ENCODE measurements at places on chromosomes 6 and 20. TPM values are rescaled to one million over a fixed set of nuclear protein-coding genes. Genes with fewer than 3 reads are reported as not detected.

DNA sequence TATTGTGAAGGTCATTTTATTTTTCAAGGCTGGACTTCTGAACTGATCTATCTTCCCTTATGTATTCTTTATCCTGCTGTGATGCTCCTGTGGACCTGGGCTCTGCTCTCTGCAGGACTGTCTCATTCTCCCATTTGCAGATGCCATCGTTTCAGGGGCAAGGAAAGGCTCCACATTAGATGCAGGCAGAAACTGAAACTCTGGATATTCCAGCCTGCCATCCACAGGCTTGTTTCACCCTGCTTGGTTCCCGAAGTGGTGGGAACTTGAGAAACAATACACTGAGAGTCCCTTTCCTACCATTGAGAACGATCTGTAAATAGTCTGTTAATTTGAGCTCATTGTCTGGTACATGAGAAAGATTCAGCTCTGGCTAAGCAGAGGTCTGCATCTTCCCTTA lies 197.5 kb upstream of the MAN1A1 start:
- DNase-seq, result no peak

Gene POLH
- total RNA-seq, result 10.8 TPM

DNA sequence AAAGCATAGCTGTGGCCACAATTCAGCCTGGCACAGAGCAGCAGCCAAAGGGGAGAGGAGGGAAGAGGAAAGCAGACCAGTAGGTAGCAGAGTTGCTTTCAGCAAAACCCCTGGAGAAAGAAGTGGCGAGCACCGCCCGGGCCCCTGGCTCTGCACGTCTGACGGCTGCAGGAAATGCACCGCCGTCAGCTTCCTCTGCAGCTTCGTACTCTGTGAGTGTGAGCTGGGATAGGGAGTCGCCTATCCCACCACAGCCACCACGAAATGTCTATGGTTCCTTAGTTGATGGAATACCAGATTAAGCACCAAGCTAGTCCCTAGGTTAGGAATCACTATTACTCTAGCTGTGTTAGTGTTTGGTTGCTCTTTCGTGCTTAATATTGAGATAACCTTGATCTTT lies 79.9 kb upstream of the NAA20 start:
- no peak for DNase-seq

GRCh38 chr20:15756754-15757115 lies 816.5 kb downstream of the KIF16B start:
- DNase-seq, result no peak

DNA sequence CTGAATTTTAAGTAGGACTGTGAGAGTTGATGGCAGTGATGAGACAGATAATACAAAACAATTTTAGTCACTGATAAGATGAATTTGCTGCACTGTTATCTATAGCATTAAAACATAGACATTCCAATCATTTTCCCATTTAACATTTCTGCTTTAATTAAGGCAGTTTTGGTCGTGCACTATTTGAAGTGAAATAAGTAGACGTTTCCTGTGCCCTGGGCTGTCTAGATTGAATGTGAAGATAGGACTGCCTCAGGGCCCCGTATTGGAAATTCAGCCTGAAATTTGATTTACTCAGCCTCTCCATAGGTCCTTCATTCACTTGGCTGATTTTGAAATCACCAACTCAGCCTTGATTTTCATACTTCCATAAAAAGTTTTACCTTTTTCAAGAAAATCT lies 48.3 kb downstream of the ARID1B start:
- no peak for DNase-seq

DNA sequence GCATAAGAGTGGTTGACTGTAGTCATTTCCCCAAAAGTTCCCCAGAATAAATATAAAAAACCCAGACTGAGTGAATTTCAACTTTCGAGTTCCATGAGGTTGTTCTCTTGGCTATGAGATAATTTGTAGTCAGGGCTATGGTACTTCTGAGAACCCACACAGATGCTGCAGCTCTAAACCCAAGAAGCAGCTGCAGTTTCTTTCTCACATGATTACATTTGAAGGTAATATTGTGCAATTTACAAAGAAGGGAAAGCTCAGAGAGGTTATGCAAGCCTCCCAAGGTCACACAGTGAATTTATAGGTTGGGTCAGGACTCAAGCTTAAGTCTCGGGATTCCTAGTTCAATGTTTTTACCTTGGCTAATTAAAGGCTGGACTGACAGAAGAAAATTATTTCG lies 29.7 kb upstream of the CD93 start:
- no peak for DNase-seq

Data from ureter (tissue), 1 donor.